ENCODE measurements at places on chromosomes 7 and 10. TPM values are rescaled to one million over a fixed set of nuclear protein-coding genes. Genes with fewer than 3 reads are reported as not detected.

DNA sequence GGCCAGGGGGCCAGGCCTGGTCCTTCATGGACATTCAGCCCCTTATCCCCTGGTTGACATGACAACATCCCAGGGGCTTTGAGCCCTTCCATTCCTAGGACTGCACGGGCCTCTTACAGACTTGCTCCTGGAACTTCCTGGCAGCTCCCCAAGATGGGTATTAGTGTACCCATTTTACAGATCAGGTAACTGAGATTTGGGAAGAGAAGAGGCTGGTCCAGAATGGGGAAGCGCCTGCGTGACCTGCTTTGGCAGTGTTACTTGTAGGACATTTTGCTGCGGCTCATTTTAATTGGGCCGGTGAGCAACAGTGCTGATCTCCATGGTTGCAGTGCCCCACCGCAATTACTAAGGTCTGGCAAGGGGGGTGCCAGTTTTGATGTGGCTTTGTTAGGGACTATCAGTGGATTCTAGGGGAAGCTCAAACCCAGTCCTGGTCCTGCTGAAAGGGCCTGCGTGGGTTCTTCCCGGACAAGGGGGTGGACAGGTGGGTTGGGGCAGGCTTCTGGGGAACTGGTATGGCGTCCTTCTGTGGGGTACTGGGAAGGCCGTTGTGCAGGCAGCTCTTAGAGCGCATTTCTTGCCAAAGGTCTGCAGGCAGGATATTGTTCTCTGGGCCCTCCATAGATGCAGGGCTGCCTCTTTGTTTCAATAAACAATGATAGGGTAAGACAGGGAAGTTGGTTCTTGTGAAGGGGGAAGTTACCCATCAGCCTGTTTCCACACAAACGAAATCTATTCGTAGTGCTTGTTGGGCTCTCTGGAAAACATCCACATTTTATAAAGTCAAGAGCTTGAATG, 137.6 kb downstream of the RGS10 start:
- no peak for DNase-seq

The NPSR1 gene
- not detected for total RNA-seq

DNA sequence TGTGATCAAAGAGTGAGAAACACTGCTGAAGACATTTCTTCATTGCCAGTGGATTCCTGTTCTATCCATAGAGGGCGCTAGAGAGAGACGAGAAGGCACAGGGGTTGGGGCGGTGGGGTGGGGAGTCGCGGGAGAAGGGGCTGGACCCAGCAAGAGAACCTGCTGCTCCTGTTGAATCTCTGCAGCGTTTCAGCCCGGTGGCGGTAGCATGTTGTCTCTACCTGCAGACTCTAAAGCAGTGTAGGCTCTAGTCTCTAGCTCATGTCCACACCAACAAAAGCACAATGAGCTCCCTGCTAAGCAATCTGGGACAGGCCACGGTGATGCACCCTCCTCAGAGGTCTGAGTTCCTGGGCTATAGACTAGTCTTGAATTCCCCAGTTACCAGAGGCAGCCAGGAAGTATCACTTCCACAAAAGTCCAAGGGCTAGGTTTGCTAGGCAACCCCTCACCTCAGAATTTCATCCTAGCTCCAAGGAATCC, 167.7 kb downstream of the DGKB start:
- DNase-seq = no peak

- peak; percentile 19 for DNase-seq
These were observed 811 bp downstream of the RGS10 start for GRCh38 chr10:119541459-119542356.

DNA sequence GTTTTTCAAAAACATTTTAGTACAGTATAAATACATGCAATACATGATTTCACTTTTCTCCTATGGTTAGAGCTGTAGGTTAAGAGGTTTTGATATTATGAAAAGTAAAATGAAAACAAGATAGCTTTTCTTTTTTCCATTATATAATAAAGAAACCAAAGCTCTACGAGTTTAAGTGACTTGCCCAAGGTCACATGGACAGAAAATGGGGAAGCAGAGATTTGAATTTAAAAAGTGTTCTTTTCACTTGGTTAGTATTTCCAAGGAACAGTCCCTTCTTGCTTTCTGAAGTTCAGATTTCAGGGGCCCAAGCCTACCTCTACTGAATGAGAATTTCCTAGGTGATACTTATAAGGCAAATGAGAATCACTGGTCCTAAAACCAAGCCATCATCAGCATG, 13.2 kb upstream of the MAP3K8 start:
- no peak for DNase-seq

DNA sequence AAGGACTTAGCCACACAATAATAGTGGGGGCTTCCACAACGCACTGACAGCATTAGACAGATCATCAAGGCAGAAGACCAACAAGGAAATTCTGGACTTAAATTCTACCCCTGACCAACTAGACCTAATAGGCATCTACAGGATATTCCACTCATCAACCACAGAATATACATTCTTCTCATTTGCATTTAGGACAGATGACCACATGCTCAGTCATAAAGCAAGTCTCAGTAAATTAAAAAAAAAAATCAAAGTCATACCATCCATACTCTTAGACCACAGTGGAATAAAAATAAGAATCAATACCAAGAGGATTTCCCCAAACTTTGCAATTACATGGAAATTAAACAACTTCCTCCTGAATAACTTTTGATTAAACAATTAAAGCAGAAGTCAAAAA, 155.9 kb downstream of the CDK14 start:
- no peak for DNase-seq

The MAT1A gene
- total RNA-seq = not detected

GRCh38 chr7:34751725-34752643, 94.0 kb downstream of the NPSR1 start:
- no peak for DNase-seq

DNA sequence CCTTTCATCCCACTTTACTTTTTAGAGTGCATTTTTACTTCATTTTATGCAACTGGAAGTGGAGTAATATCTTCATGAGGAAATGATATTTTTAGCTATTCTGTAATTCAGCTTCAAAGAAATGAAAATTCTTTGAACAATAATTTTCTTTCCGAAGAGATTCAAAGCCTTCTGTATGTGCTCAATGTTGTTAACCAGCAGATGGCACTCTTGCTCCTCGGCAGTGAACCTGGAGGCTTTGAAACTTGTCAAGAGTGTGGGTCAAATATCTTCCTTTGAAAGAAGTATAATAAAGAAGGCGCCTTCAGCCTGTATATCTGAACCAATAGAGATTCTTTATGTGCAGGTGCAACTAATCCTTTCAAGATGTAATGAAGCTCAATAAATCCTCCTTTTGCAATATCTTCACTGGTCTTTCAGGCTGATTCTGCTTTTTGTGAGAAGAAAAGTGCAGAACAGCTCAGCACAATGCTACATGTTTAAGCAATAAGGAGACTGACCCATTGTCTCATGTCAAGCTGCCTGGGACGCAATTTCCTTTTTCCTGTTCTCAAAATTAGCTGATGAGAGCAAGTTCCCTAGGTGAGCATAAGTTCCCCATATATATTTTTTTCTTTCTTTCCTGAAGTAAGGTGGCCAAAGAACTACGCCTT, 258.4 kb downstream of the SEMA3A start:
- peak; percentile 88 for DNase-seq

GRCh38 chr10:20303453-20304152, 487.4 kb downstream of the PLXDC2 start:
- no peak for DNase-seq

DNA sequence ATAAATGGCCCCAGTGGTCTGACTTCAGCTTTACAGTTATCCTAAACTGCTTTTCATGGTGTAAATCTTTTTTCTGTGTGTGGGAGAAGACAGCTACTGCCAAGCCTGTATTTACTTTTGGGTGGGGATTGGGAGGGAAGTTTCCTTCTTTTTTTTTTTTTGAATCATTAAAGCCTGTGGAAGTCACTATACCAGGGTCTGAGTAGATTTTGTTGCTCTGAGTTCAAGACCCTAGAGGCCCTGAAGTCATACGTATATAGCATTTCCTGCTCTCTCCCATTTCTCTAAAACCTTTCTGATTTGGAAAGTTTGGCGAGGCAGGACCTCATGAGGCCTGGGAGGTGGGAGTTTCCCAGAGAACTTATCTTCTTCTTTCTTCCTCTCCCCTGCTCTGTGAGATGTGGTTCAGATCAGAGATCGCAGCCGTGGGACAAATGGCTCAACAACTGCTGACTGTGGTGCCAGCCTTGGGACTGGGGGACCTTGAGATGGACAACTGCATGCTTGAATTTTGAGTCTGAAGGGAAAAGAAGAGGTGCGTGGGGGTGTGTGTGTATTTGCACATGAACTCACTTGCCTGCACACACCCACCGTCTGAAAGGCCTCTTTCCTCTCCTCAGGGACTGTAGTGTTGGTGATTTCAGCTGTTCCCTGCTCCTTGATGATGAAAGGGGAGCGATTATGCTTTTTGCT, 18.1 kb downstream of the LRMDA start:
- DNase-seq = no peak

- DNase-seq = no peak
These were observed 185.2 kb downstream of the PRPF18 start for GRCh38 chr10:13771992-13772391.

- DNase-seq = peak; percentile 87
These were observed 155.7 kb upstream of the FGFR2 start for GRCh38 chr10:121753726-121754476.

GRCh38 chr10:6230315-6230714, 27.6 kb downstream of the PFKFB3 start:
- DNase-seq = no peak

- no peak for DNase-seq
These were observed 279.0 kb downstream of the NEBL start for GRCh38 chr10:20618011-20618547.

GRCh38 chr7:141193066-141193465, 119.2 kb downstream of the TMEM178B start:
- no peak for DNase-seq

GRCh38 chr10:80158598-80159127, 26.1 kb downstream of the PLAC9 start:
- DNase-seq = peak; percentile 100

- peak; percentile 75 for DNase-seq
These were observed 56.6 kb downstream of the CHRM2 start for GRCh38 chr7:136925044-136925443.

DNA sequence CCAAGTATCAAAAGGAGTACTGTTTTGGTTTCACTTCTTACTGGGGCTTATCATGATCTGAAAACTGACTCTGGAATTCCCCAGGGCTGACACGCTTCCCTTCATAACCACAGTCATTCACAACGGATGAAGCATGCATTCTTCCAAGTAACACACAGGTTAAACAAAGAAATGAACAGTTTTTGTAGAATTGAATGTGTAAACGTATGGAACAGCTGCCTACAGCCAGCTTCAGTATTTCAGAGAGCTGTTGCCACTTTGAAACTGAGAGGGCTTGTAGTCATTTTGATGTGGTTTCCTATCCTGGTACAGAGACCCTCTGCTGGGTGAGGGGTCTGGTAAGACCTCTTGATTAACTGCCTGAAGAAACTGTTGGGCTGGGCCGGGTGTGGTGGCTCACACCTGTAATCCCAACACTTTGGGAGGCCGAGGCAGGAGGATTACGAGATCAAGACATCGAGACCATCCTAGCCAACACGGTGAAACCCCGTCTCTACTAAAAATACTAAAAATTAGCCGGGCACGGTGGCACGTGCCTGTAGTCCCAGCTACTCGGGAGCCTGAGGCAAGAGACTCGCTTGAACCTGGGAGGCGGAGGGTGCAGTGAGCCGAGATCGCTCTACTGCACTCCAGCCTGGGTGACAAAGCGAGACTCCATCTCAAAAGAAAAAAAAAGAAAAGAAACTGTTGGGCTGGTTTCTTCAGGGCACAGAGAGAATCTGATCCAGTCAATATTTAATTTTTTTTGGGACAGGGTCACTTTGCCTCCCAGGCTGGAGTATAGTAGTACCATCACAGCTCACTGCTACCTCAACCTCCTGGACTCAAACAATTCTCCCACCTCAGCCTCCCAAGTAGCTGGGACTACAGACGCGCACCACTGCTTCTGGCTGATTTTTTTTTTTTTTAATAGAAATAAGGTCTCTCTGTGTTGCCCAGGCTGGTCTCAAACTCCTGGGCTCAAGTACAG, 4.7 kb downstream of the NFE2L3 start:
- peak; percentile 97 for DNase-seq

DNA sequence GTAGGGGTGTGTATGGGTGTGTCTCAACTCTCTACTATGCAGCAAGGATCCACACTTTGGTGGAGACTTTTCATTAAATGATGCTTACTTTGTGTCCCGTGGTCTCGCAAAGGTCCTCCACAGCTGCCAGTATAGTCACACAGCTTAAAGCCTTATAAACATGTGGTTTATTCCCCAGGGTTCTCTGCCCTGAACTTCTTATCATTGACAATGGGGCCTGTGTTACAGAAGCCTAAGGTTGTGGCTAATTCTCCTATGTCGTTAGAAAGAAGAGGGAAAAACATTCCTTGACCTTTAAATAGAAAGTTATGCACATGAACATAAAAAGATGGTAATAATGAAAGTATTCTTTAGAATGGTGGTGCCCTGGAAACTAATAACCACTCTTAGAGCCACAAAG, 201.4 kb downstream of the INHBA start:
- no peak for DNase-seq

DNA sequence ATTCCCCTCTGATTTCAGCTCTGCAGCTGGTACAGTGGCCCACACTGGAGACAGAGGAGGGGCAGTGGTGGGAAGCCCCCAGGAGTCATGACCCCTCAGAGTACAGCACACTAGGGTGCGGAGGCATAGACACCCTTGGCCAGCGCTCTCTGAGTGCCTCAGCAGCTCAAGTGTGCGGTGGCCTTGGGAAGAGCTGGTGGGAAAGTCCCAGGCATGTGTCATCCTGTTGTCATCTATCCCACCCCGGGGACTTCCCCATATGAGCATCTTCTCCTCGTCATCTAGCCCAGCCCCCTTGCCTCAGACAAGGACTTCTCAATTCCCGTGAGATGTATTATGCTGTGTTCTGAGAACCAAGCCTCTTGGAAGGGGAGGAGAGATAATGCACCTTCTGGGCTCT, 15.6 kb upstream of the PPIF start:
- no peak for DNase-seq

GRCh38 chr7:106887421-106887820, 22.3 kb downstream of the PIK3CG start:
- no peak for DNase-seq

DNA sequence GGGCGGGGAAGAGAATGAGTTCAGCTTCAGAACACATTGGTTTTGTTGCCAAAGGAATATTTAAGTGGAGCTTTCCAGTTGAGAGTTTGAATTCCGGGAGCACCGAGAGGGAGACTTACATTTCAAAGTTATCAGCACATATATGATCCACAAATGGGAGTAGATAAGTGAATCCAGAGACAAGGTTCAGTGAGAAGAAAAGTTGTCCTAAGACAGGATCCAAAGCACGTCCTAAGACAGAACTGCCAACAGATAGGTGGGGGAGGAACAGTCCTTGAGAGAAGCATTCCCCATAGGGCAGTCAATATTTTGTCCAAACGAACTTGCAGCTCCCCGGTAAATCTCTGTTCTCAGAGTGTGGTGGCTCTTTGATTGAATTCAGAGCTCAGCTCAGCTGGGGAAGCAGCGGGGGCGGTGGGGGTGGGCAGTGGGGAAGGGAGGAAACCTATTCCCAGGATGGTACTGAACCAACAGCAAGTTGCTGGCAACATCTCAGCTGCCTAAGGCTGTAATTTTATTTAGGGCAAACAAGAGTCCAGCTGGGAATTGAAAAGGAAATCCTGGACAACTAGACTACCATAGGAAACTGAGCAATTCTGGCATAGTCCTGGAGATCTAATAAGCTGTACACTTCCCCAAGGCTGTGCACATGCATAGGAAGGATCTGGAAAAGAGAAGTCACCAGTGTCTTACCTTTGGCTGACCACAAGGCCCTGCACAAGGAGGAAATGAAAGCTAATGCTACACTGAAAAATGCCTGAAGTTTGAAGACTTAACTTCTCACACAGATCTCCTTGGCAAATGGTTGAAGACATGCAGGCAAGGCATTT, 94.2 kb upstream of the CXCL12 start:
- DNase-seq = no peak

The TIMM23B gene
- 13.1 TPM for total RNA-seq

All from fibroblast of lung (primary cell).